ENCODE measurements at places on chromosomes 11 and 22.

DNA sequence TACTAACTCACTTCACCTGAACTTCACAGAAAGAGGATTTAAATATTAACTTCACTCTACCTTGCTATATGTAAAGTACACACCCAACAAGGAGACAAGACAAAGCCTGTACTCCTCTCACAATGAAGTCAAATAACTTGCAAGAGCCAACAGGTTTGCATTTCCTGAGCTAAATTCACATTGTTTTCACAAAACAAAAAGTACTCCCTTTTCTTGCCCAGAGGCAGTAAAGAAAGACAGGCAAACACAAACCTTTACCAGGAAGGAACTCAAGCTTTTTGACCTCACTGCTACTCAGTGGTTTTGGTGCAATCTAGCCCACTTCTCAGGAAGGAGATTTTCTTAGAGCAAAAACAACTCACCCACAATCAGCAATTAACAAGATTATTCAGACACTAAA, 15.7 kb downstream of the USP28 start:
- no peak for DNase-seq

GRCh38 chr22:19635644-19636043, 78.7 kb upstream of the SEPTIN5 start:
- DNase-seq: no peak

DNA sequence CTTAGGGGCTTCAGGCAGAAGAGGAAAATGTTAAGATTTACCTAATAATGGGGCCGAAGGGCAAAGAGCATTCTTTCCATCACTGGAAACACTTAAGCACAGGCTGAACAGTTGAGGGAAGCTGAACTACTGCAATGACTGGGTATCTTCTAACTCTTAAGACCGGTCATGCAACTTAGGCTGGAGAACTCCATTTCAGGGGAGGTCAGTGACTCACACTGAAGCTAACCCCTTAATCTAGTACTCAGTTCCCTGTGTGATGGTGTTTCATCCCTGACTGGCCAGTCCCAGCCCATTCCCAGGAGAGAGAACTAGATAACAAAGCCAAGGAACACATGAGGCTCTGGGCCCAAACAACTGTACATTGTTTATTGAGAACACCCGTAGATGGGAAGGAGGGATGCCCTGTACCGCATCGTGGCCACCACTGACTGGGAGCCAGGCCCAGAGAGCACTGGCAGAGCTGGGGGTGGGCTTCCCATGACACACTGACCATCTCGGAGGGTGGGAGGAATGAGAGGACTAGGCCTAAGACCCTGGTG, 10.5 kb downstream of the RPL27A start:
- no peak for DNase-seq

- no peak for DNase-seq
Observed at GRCh38 chr22:28250036-28250695, 331.1 kb upstream of the PITPNB start.

DNA sequence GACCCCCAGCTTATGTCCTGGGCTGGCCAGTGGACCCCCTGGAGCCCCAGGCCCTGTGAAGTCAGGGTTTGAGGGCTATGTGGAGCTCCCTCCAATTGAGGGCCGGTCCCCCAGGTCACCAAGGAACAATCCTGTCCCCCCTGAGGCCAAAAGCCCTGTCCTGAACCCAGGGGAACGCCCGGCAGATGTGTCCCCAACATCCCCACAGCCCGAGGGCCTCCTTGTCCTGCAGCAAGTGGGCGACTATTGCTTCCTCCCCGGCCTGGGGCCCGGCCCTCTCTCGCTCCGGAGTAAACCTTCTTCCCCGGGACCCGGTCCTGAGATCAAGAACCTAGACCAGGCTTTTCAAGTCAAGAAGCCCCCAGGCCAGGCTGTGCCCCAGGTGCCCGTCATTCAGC, 24.6 kb downstream of the CSF2RB start:
- DNase-seq: no peak

DNA sequence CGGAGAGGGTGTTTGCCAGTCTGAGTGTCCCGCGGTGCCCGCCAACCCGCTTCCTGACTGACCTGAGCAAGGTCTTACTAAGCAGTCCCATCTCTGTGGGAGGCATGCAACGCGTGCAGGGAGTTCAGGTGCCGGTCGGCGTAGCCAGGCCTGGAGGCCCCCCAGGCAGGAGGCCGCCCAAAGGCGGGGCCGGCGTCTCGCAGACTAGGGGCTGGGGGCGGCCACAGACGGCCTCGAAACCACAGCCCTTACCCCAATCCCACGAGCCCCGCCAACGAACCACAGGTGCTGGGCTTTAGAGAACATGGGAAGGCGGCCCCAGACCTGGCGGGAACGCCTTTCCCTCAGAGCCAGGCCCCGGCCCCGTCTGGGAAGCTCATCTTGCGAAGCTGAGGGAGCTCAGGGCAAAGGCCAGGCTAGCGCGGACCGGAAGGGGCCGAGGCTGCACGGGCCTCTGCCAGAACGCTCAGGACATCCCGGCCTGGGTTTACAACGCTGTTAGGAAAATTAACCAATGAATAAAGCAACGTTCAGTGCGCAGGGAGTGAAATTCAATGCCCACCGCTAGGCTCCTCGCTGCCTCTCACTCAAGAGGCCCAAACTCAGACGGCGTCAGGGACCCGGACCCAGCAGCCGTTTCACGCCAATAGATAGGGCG, 2.1 kb upstream of the MTFP1 start:
- DNase-seq: no peak

- DNase-seq: no peak
Observed at GRCh38 chr22:38316364-38317121, 690 bp downstream of the CSNK1E start.

DNA sequence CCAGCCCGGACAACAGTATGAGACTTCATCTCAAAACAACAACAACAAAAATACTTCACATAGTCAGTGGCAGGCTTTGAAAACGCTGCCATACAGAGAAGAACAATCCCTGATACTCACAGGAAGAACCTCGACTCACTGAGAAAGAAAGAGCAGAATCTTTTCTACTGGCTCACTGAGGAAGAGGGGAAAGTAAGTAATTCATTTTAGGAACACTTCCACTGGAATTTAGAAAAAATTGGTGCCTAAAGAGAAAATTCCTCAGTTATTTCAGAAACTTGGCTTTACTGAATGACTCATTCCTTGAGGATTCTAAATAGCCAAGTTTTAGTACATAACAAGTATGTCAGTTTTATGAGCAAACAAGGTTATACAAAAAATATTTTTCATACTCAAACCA, 12.3 kb downstream of the NARS2 start:
- DNase-seq: no peak
